ENCODE measurements at places on chromosomes 11 and 22. TPM values are rescaled to one million over a fixed set of nuclear protein-coding genes. Genes with fewer than 3 reads are reported as not detected.

Gene RNF169
- total RNA-seq, result 12.4 TPM

Gene MRGPRE
- total RNA-seq, result not detected

Gene TMEM218
- 14.3 TPM for total RNA-seq

Gene ZNHIT2
- total RNA-seq, result 9.4 TPM

GRCh38 chr22:22418957-22419356 is 89.6 kb downstream of the ZNF280B start:
- no peak for ATAC-seq

- peak; percentile 76 for ATAC-seq
These were observed 86.6 kb downstream of the FBXO7 start for GRCh38 chr22:32561163-32561562.

DNA sequence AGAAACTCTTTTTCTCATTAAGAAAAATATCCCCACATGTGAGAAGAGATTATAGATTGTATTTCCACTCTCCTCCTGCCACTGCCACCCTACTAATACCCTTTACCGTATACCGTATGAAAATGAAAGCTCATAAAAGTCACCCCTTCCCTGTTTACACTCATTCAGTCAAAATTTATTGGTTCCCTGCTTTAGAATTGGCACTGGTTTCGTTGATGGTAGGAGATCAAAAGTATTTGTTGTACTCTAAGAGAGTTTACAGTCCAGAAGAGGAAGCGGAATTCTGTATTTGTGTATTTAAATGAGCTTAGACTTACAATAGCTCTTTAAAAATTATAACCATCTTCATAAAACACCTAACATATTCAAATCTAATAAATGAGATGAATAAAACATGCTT is 68.2 kb downstream of the BBOX1 start:
- ATAC-seq, result no peak

- peak; percentile 27 for ATAC-seq
These were observed 49.7 kb downstream of the RPL27A start for GRCh38 chr11:8732324-8732670.

DNA sequence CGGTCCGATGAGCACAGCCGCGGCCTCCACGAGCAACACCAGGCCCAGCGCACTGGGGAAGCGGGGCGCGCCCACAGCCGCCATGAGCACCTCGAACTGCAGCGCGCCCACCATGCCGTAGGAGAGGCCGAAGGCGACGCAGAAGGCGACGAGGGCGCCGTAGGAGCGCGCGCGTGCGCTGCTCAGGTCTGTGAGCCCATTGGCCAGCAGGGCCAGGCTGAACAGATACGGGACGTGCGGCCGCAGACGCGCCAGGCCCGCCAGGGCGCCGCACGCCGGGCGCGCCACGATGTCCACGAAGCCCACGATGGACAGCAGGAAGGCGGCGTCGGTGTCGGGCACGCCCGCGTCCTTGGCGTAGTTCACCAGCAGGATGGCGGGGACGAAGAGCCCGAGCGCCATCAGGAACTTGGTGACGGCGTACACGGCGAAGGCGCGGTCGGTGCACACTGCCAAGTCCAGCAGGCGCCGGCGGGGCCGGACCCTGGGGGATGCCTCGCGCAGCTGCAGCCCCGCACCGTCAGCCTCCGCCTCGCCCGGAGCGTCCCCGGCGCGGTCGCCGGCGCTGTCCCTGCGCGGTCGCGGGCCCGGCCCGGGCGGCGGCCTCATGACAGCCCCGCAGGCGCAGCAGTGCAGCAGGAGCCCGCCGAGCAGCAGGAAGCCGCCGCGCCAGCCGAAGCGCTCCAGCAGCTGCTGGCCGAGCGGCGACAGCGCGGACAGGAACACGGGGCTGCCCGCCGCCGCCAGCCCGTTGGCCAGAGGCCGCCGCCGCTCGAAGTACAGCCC is 2.9 kb downstream of the SLC16A8 start:
- peak; percentile 33 for ATAC-seq
